ENCODE measurements at places on chromosomes 6 and 20.

- DNase-seq: no peak
Observed at GRCh38 chr20:8997701-8998117, 71.2 kb upstream of the PLCB4 start.

- no peak for DNase-seq
Observed at GRCh38 chr6:35610830-35611229, 77.9 kb downstream of the FKBP5 start.

DNA sequence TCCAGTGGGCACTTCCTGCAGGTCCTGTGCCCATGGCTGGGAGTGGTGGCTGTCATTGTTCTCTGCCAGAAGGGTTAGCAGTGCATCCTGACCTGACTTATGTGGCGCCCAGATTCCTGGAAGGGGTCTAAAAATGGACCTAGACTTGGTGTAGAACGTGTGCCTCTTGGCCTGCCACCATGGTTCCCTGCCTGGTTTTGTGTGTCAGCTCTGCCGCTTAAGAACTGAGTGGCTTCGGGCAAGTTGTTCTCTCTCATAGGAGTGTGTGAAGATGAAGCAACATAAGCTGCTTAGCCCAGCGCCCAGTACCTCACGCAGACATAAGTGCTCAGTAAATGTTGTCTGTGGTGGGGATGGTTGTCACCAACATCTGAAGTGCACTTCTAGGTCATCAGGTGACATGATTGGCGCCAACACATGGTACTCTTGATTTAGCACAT is 52.1 kb downstream of the PTPN1 start:
- no peak for DNase-seq

DNA sequence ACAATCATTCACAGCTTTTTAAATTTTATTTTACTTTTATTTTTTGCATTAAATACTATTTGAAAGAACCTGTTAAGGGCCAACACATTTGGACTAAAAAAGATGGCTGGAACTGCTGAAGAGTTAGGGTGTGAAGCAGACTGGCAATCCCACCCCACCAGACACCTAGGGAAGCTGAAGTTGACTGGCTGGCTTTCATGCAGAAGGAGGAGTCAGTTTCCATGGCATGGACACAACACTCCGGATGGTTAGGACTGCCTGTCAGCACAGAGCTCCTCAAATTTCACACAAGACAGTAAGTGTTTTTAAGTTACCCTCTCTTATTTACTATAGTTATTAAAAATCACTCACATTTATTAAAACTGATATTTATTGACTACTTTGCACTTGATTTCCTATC is at the start of gene ANKRD66:
Gene ANKRD66 (plus strand): TSS at position 238 of the 400 bp plus-strand sequence. CDS start 5,016 bp downstream, outside the sequence.
- no peak for DNase-seq

DNA sequence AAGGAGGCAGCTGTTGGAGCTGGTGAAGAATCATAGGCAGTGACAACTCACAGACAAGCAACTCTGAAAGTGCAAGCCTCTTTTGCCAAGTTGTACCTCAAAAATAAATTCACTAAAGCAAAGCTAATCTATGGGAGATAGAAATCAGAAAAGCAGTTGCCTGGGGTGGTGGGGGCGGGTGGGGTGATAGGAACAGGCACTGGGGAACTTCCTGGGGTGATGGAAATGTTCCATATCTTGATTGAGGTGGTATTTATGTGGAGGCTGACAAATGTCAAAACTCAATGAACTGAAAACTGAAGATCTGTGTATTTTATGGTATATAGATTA is 52.4 kb downstream of the ATP9A start:
- no peak for DNase-seq

GRCh38 chr20:32908334-32909292 is 49.9 kb downstream of the EFCAB8 start:
- no peak for DNase-seq

DNA sequence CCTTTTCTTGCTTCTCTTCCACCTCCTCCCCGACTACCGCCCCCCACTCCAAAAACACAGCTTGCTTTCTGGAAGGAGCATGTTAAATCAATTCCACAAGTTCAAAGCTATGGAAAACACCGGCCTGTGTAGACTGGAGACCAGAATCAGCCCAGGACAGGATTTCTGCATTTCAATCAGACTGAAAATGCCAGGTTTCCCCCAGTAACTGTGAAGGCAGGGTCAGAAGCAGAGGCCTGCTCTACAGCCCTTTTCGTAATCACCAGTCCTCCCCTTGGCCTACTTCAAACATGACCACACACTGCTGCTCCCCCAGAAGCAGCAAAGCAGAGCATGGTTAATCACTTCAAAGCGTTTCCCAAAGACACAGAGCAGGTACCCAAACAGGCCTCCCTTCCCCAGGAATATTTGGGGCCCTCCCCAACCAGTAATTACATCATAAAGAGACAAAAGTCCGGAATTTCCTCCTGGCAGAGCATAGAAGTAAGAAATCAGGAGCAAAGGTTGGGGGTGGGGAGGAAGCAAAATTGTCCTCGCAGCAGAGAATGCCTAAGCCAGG is 38.4 kb downstream of the ZMYND8 start:
- peak; percentile 16 for DNase-seq

- DNase-seq: no peak
Observed at GRCh38 chr6:50905297-50905696, 86.6 kb downstream of the TFAP2B start.

GRCh38 chr20:23159947-23160318 is 73.8 kb upstream of the CD93 start:
- no peak for DNase-seq

DNA sequence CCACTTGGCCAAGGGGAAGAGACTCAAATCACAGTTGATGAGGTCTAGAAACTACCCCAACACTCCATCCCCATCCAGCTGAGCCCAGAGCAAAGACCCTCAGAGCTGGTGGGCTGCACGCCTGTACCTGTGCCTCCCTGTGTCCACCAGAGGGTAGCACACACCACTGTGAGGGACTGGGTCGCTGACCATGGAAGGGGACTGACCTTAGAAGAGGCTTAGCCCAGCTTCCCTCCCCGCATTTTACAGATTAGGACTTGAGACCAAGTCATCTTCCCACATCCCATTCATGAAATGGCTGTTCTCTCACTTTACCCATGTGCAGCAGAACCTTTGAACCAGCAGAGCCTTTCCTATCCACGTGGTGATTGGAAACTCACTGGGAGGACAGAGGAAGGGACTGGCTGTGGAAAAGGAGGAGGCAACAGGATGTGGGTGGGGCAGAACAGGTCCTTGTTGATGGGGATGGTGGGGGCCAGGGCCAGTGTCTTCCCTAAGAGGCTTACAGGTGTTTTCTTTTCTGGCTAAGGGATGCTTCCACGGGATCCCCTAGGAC is 44.3 kb downstream of the CPXM1 start:
- no peak for DNase-seq

DNA sequence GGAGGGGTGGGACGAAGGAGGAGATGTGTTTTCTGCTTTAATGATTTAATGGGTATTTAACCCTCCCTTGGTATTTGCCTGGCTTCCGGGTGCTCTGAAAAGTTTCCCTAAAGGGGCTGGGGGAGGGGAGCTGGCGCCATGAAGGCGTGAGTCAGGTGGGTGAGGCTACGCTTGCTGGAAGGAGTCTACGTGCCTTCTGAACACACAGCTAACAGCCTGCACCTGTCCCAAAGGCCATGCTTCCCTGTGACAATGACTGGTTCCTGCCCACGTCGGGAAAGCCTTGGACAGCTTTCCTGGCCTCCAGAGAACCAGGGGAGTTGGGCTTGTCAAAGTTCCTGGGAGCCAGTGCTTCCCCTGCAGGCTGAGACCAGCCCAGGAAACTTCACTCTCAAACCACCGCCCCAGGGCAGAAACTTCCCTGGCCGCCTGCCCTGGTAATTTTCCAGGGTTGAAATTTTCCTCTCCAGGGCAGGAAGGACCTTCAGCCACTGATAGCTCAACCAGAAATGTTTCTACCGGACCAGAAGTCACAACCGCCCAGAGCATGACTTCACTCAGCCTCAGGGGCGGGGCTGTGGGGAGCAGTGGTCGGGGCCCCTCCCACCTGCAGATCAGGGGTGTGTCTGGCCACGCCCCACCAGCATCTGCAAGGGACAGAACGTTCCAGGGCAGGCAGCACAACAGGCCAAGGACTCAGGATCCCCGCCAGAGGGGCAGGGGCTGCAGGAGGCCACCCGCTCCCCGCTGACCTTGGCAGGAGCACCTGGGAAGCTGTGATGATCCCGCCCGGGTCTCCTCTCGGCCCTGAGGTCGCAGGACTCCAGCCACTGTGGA is 18.6 kb upstream of the SLCO4A1 start:
- peak; percentile 100 for DNase-seq

- DNase-seq: no peak
Observed at GRCh38 chr6:51462896-51463295, 624.5 kb downstream of the PKHD1 start.

DNA sequence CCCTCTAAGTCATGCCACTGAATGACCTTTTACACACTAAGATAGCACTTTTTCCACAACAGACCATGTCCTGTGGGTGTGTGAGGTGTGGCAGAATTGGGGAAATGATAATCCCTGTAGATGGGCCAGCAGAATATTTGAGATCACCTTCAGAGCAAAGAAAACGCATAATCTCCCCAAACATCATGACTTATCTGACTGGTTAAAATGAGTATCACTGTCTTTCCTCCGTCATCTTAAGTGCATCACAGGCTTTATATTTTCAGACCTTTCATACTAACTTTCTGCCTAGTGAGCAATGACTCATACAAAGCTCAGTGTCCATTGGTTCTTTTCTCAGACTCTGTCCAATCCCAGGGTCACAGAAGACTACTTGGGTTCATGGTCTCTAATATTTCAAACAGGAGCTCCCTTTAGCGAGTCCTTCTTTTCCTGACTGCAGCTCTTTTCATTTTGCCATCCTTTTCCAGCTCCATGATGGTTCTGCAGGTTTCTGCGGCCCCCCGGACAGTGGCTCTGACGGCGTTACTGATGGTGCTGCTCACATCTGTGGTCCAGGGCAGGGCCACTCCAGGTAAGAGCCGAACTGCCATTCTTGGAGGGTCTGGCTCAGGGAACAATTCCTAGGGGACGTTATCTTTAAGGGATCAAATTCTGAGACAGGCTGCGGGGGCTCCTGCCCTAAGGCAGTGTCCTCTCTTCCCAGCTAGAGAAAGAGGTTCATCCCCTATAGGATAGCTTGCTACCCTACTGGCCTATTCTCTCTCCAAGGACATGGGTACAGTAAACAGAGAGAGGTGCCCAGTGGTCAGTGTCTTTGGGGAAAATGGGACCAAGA is at the start of gene HLA-DPB1:
Gene HLA-DPB1 (plus strand): TSS at position 423 of the 838 bp plus-strand sequence. CDS start 52 bp downstream, at position 475.
- DNase-seq: peak; percentile 90

- DNase-seq: peak; percentile 63
Observed at GRCh38 chr20:36214684-36215256, 21.5 kb upstream of the AAR2 start.

DNA sequence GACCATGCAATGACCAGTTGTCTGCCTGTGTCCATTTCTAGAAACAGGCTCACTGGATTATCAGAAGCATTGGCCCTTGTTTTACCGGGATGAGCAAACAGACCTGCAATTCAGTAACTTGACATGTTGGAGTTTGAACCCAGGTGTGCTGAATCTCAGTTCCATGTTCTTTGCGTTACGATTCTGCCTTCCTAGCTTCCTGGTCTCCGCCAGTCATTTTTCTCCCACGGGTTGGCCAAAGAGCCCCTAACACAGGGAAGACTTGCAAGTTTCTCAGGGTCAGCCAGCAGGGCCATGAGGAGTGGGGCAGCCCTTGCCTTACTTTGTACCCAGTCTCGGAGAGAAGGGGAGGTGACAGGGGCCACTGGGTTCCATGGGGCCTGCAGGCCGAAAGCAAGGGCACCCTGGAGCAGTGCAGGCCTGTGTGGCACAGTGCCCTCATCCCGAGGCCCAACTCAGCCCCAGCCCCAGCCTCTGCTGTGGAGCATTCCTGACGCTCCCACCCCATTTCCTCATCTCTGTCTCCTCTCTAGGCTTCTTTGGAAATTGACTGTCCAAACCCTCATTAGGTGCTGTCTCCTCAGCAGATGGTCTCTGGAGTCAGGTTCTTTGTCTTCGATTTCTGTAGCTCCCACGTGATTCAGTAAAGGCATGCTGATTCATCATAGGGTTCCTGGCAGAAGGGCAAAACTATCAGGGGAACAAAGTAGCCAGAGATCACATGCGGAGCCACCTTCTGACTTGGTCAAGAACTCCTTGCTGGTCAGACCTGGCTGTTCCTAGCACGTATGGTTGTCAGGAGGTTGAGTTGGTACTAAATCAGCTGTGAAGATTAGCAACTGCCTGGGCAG is 23.6 kb downstream of the CDS2 start:
- no peak for DNase-seq

GRCh38 chr6:159916752-159917151 is 26.0 kb downstream of the MAS1 start:
- no peak for DNase-seq

DNA sequence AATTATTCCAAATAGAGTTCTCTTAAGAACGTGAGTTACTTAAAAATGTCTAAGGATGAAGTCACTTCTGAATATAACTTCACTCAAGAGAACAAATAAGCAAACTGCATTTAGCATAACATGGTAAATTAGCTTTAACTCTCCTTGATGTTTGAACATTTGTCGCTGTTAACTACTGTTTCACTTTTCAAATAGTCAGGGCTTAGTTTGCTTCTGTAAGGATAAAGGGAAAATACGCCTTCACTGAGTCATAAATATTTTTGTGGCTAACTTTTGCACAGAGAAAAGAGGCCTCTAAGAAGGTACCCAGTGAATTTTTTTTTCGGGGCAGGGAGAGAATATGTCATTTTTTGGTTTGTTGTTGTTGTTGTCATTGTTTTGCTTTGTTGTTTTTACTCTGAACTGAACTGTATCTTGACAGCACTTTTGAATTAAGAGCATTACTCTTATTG is 8.1 kb downstream of the PTPN1 start:
- no peak for DNase-seq

DNA sequence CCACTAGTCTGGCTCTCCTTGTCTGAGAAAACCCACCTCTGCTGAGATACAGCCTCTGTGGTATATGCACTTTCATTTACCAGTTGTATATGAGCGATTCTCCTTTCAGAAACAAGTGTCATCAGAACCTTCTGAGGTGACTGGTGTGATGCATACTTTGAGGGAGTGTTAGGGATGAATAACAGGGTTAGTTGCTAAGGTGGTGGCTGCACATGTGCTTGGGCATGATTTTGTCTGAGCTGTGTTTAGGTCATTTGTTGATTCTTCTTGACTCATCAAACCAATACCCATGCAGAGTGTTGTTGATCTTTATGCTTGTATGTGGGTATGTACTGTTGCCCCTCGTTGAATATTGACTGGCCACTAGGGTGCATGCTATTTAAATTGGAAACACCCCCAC is 25.7 kb downstream of the DTD1 start:
- no peak for DNase-seq

GRCh38 chr6:8157839-8158238 is 55.5 kb upstream of the EEF1E1 start:
- no peak for DNase-seq

DNA sequence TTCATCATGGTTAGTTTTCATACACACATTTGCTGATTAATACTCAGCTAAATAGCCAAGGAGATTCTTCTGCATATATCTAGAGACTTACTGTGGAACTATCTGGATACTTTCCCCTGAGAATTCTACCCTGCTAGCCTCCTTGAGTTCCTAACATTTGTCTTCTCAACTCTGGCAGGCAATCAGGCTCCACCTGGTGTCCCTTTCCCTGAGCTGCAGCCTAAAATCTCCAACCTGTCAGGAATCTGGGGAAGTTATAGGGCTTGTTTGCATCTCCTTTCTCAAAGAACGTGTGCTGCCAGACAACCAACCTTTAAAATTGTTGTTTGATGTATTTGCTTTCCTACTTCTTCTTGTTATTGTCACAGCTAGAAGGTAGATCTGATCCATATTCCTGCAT is 73.4 kb downstream of the FUT9 start:
- no peak for DNase-seq
